Sciatic nerve (tissue), 2 donors: ENCODE measurements at places on chromosomes 3 and 15. TPM values are rescaled to one million over a fixed set of nuclear protein-coding genes. Genes with fewer than 3 reads are reported as not detected.

HOMER2 gene
- total RNA-seq, result 13.2 TPM

TBC1D5 gene
- 82.6 TPM for total RNA-seq

MAGEL2 gene
- 0.45 TPM for total RNA-seq

LRRC2 gene
- 2.2 TPM for total RNA-seq
